Panc1 (cell line): ENCODE measurements at places on chromosomes 4 and X. TPM values are rescaled to one million over a fixed set of nuclear protein-coding genes. Genes with fewer than 3 reads are reported as not detected.

The CT47B1 gene
- total RNA-seq = not detected

DNA sequence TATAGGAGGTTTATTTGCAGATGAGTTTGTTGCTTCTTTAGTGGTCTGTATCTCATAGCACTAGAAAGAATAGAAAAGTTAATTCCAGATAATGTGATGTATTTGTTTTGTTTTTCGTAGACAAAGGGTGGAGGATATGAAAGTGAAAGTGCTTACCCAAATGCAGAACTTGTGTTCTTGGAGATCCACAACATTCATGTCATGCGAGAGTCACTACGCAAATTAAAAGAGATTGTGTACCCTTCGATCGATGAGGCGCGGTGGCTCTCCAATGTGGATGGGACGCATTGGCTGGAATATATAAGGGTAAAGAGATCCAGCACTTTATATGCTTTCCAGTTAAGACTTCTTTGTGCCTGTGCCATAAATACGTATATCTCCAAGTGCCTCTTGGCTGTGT, 43.3 kb downstream of the MTMR1 start:
- H3K27ac ChIP-seq = no peak overlapping the region
- peaks cover 6% of the 10 kb centered on the region; the same call in 1 of the 2 replicates for H3K36me3 ChIP-seq
- no peaks in the 10 kb centered on the region for H3K27me3 ChIP-seq
- H3K4me3 ChIP-seq = no peak overlapping the region

DNA sequence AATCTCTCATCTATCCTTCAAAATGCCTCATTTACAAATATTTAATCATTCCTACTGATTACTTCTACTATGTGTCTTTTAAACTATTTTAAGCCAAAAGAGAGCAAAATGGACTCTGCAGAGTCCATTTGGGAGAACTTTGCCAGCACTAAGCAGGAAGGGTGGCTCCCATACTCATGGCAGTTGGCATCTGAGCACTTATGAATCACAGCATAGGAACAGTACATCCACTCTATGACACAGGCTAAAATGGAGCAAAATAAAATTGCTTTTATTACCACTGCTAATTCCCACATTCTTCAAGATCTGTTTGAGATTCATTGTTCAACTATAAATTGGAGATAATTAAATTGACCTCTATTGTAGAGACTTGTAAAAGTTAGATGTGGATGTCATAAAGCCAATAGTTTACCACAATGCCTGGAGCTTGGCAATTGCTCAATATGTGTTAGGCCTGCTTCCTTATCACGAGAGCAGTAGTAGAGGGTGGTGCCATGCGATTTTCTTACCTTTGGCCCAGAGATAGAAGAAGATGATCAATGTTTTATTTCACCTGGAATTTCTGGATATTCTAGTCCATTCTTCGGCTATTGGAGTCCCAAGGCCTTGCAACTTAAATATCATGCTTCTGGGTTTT, 19.1 kb downstream of the HPGD start:
- no peaks in the 10 kb centered on the region for H3K27me3 ChIP-seq
- H3K4me1 ChIP-seq = no peaks in the 10 kb centered on the region
- no peak for DNase-seq
- H3K4me3 ChIP-seq = no peak overlapping the region

The TLR2 gene
- total RNA-seq = 0.28 TPM

DNA sequence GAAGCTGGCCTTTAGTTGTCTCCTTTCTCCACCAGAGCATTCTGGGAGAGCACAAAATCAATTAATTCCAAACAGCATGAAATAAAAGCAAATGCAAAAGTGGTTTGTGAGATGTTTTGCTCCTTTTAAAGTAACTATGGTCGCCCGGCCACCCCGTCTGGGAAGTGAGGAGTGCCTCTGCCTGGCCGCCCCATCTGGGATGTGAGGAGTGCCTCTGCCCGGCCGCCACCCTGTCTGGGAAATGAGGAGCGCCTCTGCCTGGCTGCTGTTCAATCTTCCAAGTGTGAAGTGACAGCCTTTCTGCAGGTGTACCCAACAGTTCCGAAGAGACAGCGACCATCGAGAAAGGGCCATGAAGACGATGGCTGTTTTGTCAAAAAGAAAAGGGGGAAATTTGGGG, 381.3 kb upstream of the FGF16 start:
- DNase-seq = no peak
- no peaks in the 10 kb centered on the region for H3K36me3 ChIP-seq
- no peaks in the 10 kb centered on the region for H3K4me1 ChIP-seq
